NAMALWA (cell line): ENCODE measurements at places on chromosomes 5 and 9.
A peak's percentile ranks its signal among the peaks of the same experiment; 100 is the strongest.

GRCh38 chr5:74639807-74640449 lies 600 bp downstream of the ENC1 start:
- DNase-seq: peak; percentile 41

DNA sequence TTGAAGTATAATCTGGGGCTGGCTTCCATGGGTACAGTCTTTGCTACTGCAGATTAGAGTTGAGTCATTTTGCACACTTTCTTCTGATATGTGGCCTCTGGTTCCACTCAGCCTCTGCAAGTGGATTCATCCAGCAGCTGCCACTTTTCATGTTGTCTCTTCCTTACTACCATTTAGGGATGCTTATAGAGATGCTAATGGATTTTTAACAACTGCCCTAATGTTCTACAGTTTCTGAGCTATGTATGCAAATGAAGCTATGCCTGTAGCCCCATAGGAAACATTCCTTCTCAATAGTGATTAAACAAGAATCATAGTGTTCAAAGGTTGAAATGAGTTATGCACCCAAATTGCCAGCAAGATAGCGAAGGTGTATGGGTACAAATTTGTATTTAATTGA lies 456.0 kb upstream of the ITGA1 start:
- DNase-seq: no peak

- DNase-seq: no peak
These were observed 23.3 kb downstream of the NOTCH1 start for GRCh38 chr9:136522314-136523237.

- DNase-seq: peak; percentile 81
These were observed 42.3 kb upstream of the MATR3 start for GRCh38 chr5:139251281-139251687.

DNA sequence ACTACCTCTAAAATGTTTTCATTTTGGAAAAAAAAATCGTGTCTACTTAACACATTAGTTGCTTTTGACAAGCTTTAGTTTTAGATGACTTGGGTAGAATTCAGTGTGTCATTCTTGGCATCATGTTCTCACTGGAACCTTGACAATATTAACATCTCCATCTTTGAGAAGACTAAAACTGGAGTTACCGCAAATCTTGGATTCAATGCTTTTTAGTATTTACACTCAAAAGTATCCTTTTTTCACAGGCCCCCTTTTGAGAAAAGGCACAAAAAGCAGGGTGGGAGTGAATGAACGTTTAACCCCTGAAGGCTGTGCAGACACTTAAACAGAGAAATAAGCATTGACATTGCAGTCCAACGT lies 549.1 kb downstream of the CSNK1G3 start:
- no peak for DNase-seq

DNA sequence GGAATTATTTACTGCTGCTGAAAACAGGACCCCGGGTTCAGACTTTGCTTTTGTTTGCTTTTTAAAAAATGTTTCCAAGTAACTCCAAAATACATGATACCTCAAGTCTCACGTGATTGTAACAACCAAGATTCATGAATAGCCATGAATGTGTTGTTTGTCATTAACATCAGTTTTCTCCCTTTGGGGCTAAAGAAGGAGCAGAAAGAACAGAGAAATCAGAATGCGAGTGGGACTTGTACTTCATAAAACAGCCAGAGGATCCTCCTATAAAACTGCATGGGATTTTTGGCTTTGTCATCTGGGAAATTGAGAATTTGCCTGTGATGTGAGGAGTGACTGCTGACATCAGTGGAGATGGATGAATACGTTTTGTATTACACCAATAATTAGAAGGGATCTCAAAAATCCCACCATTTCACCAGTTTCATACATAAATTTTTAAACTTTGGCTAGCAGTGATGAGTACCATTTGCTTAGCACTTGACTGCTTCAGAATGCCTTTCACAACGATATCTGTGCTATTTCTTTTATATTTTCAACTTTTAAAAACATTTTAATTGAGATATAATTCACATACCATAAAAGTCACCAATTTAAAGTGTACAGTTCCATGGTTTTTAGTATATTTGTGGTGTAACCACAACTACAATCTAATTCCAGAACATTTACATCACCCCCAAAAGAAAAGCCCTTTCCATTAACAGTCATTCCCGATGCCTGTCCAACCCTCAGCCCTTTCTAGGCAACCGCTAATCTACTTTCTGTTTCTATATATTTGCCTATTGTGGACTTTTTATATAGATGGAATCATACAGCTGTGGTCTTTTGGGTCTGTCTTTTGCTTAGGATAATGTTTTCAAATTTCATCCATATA lies 126.9 kb upstream of the ANKRD55 start:
- no peak for DNase-seq

- DNase-seq: no peak
These were observed 495.5 kb upstream of the SGCD start for GRCh38 chr5:155831491-155831890.
